Spleen (tissue), 13 donors: ENCODE measurements at places on chromosomes 3 and 15. TPM values are rescaled to one million over a fixed set of nuclear protein-coding genes. Genes with fewer than 3 reads are reported as not detected.

DNA sequence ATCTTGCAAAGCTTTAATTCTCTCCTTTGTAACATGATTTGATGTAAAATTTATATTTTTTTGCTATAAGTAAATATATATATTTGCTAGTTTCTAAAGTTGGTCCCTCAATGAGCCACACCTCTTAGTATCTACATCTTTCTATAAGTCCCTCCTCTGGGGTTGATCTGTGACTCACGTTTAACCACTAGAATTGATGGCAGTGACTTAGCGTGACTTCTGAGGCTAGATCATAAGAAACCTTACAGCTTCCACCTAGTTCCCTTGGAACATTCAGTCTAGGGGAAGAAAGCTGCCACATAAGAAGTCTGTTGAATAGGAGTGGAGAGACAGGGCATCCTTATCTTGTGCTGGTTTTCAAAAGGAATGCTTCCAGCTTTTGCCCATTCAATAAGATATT, 56.6 kb upstream of the TNIK start:
- DNase-seq: no peak

The GOLGA8J gene
- total RNA-seq: not detected

DNA sequence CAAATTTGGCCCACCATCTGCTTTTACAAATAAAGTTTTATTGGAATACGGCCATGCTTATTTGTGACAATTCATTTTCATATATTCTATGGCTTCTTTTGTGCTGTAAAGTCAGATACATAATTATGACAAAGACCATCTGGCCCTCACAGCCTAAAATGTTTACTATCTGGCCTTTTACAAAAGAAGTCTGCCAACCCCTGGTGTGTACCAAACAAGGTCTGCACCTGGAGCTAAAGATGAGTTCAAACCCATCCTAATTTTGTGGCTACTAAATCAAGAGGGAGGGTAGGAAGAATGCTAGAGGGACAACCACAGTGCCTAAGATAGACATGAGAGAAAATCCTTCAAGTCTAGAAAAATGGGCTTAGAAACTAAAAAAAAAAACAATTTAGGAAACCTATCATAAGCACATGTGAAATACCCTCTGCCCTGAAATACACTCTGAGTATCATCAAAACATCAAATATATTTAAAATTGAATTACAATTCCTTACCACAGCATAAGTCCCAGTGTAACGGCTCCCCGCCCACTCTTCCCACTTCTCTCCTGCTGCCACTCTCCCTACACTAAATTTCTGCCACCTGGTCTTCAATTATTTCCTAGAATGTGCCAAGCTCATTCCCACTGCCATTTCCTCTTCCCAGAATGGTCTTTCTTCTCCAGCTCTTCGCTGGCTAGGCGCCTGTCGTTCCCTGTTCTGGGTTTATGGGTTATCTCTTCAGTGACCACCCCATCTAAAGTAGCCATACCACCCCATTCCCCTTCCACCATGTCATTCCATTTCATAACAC, 950.7 kb upstream of the CFAP20DC start:
- DNase-seq: no peak

- no peak for DNase-seq
These were observed 366.4 kb upstream of the AGTR1 start for GRCh38 chr3:148331081-148331846.

GRCh38 chr15:33256874-33257273, 53.9 kb upstream of the RYR3 start:
- DNase-seq: no peak
